ENCODE measurements at places on chromosomes 1 and 21.

DNA sequence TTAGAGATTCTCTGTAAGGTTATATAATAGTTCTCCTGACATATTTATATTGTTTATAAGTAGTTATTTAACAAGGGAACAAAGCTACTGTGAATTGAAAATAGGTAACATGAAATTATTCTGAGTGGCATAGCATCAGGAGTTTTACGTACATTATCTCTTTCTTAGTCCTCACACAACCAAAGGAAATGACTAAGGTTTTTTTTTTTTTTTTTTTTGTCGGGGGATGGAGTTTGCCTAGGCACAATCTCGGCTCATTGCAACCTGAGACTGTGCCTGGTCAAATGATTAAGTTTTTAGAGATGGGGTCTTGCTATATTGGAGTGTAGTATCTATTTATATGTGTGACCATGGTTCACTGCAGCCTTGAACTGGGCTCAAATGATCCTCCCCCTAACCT, 24.9 kb downstream of the TMED5 start:
- no peak for DNase-seq

DNA sequence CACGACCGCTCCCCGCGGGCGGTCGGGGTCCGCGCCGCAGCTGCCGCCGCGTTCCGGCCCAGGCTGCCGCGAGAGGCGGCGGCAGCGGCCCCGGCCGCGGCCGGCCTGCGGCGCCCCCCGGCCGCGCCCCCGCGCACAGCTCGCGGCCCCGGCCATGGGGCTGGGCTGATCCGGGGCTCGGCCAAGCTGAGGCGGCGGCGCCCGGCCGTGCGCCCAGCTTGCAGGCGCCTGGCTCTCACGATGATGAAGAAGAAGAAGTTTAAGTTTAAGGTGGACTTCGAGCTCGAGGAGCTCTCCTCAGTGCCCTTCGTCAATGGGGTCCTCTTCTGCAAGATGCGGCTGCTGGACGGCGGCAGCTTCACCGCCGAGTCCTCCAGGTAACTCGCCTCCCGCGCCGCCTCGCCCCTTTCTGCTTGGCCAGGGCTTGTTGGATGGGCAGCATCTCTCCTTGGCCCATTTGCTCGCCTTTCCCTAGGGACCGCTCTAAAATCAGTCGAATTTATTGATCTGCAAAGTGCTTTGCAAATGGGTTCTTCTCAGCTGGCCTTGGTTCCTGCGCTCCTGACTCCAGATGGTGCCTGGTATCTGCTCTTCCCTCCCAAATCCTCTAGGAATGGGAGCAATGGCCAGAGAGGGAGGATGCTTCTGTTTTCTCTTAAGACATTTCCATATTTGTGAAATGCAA, 431 bp downstream of the EEIG2 start:
- no peak for DNase-seq

DNA sequence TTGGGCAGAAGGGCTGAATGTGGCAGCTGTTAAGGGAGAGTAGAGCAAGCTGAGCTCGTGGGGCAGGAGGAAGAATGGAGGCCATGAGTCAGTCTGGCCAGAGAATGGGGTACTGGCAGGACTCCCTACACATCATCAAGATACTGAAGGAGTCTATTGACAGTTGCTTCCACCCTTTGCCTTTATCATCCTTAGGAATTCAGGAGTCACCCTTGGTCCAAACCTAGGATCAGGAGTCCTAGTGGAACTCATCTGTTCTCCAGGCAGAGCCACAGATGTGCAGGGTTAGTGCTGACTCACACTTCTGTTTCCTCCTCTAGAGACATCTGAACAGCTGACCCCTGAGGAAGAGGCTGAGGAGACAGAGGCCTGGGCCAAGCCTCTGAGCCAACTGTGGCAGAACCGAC, 18.7 kb upstream of the ST3GAL3 start:
- no peak for DNase-seq

DNA sequence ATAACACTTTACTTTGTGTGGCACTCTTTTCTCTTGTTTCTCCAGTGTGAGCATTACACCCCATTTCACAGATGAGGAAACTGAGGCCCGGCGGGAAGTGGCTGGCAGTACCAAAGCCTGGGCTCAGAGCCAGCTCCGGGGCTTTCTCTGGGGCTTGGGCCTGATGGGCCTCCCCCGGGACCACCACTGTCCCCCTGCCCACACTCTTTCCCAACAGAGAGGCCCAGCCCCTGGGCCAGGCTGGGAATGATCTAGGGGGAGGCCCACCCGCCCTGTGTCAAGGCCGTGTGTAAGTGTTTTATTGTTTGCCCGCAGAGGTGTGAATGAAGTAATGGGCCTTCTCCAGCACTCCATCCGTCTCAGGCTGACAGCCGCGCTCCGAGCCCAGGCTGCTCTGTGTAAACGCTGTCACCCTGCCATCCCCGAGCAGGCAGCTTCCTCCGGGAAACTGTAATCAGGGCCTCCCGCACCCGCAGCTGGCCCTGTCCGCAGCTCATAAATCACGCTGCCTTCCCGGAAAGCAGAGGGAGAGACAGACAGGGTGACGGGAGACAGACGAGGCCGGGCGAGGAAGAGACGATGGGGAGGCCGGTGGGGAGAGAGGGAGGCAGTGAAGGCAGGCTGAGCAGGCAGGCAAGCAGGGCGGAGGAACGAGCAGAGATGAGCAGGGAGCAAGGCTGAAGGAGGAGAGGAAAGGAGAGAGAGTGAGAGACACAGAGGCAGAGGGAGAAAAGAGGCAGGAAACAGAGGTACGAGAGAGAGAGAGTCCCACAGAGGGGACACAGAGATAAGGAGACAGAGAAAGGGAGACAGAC, 109.7 kb upstream of the ZBTB40 start:
- DNase-seq = no peak

DNA sequence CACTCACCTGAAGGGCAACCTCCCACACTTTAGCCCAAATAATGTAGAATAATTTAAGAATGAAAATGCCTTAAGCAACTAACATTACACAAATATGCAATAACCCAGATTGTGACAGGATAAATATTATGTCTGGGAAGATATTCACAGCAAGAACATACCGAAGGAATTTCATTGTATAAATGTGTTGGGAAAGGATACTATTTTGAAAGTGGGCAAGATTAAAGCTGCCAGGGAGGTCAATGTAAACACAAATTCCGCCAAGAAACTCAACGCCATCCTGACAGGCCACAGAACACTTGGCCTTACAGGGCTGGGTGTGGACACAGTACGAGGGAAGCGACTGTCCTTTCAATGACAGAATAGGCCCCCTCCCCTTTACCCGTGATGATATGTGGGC, 173.3 kb downstream of the RUNX1 start:
- no peak for DNase-seq

DNA sequence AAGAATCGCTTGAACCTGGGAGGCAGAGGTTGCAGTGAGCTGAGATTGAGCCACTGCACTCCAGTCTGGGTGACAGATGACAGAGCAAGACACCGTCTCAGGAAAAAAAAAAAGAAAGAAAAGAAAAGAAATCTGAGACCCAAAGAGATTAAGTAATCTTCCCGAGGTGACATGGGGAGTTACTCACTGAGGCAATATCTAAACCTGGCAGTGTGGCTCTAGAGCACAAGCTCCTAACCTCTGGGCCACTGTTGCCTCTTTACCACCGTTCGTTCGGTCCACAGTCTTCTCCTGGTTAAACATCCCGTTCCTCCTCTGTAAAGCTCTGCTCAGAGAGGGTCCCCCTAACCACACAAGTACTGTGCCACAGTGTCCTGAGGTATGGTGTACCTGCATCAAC, 1.5 kb downstream of the HMGCL start:
- DNase-seq = no peak

DNA sequence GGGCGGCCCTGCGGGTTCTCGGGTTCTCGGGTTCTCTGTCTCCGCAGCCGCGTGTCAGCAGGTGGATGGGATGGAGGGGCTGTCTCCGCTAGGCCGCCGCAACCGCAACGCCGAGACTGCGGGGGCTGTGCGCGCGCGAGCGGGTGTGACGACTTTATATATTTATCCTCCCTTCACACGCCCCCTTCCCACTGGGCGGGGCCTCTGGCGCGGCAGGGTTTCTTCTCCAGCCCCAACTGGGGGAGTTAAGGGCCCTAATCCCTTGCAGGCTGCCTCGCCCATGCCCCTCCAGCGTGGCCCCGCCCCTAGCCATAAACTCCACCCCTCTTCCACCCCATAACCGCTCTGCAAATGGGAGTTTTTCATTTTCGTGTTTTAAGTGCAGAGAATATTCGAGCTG, 3.4 kb downstream of the IGSF21 start:
- no peak for DNase-seq

DNA sequence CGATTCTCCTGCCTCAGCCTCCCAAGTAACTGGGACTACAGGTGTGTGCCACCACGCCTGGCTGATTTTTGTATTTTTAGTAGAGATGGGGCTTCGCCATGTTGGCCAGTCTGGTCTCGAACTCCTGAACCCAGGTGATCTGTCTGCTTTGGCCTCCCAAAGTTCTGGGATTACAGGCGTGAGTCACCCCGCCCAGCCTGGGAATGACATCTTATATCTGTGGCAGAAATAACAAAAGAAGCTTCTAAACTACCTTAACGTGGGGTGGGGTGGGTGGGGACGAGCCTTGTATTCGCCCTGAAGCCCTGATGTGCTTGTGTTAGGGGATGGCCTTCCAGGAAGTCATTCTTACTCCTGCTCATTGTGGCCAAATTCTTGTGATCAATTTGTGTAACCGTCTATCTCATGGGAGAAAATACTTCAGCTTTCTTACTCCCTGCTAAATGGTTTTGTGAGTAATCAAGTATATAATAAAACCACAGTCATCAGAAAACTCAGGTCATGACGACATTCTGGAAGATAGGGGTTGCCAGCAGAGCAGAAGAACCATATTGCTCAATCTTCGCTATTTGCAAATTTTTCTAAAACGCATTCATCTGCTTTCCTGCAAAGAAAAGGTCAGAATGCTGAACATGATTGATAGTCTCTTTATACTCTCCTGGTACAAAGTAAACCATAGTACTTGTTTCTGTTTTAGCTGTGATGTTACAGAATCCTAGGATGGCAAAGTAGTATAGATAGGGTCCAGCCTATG, 63.2 kb downstream of the DIRAS3 start:
- no peak for DNase-seq

GRCh38 chr21:32951041-32951440, 74.7 kb upstream of the OLIG2 start:
- DNase-seq = no peak

DNA sequence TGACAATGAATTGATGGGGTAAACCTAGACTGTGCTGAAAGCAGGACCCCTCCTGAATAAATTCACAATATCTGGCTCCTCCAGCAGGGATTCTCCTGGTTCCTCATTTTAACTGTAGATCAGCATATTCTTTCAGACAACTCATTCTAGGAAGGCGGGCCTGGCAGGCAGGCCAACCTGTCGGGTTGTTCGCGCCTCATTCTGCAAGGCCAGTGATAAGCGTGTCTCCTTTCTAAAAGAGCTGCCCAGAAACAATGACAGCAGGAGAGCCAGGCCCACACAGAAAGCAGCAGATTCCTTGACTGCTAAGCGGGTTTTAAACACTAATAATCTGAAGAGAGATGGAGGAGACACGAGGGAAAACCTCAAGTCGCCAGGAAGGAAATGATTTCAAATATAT, 70.0 kb downstream of the NTPCR start:
- no peak for DNase-seq

DNA sequence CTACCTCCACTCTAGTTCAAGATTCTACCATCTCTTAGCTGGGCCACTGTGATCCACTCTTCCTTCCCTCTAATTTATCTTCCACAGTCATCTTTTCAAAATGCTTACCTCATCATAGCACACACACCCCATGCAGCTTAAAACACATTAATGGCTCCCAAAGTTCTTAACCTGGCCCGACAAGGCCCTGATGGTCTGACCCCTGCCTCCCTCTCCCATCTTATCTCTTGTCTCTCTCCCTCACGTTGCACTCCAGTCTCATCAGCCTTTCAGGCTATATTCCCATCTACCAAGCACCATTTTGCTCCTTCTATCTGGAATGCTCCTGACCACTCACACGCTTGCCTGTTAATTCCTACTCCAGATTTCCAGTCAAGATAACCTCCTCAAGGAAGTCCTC, 2.5 kb upstream of the ZBTB8A start:
- no peak for DNase-seq

- DNase-seq = no peak
Measured at GRCh38 chr1:47761974-47762373, 235.2 kb downstream of the TRABD2B start.

DNA sequence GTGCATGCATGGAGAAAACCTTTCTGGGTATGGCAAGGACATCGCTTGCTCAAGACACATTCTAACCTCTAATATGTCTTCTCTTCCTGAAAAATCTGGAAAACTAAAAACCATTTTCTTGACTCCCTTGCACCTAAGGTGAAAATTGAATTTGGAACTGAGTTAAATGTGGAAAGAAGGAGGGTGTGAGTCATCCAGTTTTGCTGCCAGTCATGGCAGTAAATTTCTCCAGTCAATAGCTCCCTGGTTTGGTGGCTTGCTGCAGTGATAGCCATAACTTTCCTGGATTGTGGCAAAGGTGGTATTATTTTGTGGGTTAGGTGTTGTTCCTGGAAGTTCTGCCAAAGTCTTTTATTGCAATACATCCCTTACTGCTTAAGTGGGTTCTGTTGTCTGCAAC, 2.5 kb downstream of the ZCCHC17 start:
- no peak for DNase-seq

DNA sequence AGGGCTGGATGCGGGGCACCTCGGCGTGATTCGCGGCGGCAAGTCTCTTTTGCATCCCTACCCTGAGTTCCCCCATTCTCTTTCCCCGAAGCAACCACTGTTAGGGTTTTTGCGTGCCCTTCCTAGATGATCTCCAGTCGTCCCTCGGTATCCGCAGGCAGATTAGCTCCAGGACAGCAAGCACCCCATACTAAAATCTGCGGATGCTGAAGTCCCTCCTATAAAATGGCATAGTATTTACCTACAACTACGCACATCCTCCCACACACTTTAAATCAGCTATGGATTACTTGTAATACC, 22.8 kb upstream of the CFAP126 start:
- no peak for DNase-seq

DNA sequence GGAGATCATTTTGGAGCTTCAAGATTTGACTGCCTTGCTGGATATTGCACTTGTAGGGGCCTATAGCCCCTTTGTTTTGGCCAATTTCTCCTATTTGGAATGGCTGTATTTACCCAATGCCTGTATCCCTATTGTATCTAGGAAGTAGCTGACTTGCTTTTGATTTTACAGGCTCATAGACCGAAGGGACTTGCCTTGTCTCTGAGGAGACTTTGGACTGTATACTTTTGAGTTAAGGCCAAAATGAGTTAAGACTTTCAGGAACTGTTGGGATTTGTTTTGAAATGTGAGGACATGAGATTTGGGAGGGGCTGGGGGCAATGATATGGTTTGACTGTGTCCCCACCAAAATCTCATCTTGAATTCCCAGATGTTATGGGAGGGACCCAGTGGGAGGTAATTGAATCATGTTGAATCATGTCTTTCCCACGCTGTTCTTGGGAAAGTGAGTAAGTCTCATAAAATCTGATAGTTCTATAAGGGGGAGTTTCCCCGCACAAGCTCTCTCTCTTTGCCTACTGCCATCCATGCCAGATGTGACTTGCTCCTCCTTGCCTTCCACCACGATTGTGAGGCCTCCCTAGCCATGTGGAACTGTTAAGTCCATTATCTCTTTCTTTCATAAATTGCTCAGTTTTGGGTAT, 276.1 kb downstream of the LMX1A start:
- no peak for DNase-seq
